ENCODE measurements at places on chromosomes 5 and 9.
A peak's percentile ranks its signal among the peaks of the same experiment; 100 is the strongest.

DNA sequence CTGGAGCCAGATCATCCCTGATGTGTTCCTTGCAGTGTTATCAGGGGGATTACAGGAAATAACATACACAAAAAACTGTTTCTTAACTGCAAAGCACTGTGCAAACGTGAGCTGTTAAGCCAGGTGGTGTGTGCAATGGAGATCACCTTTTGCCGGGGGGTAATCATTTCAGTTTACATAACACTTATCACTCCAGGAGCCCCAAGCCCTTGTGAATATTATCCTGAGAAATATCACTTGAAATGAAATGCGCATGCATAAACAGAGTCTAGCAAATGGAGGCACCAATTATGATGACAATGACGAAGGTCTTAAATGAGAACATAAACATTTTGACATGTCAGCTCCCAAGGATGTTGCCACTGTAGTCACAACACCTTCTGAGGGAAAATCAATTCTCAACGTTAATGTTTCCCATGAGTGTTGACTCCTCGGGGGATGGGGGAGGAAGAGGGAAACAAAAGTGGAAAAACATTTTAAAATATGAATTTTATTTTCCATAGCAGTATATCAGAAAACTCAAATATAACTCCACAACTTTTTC lies 54.5 kb upstream of the RAD23B start:
- no peak for DNase-seq

DNA sequence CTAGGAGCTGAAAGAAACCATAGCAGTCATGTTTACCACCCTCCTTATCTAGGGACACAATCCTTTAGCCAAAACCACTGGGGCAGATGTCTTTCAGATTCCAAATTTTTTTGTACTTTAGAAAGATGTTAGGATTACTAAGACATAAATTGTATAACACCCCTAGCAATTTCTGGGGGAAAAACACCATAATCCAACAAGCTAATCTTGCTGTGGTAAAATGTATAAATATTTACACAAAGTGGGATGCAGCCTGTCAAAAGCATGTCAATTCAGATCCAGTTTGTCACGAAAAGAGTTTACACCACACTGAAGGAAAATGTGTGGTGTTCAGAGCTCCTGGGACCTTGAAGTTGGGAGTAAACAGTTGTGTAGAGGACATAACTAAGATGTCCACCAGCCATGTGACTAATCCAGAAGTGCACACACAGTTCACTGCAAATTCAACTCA lies 274.3 kb downstream of the ADAMTSL1 start:
- no peak for DNase-seq

DNA sequence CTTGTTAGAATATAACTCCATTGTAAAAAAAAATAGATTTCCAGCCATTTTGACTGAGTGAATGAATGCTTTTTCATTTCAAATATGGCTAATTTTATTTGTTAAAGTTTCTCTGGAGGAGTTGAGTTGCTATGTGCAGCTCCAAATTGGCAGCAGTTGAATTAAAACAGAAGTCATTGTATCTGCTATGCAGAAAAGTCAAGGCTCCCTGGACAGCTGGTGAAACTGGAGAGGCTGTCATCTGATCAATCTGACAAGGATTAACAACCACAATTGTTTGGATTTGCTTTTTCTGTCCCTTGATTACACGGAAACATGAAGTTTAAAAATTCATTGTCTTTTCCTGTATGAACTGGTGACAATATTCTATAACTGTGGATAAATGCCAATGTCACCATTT lies 713.9 kb downstream of the EFNA5 start:
- DNase-seq: no peak

- no peak for DNase-seq
These were observed 24.7 kb downstream of the KLF9 start for GRCh38 chr9:70389621-70390266.

DNA sequence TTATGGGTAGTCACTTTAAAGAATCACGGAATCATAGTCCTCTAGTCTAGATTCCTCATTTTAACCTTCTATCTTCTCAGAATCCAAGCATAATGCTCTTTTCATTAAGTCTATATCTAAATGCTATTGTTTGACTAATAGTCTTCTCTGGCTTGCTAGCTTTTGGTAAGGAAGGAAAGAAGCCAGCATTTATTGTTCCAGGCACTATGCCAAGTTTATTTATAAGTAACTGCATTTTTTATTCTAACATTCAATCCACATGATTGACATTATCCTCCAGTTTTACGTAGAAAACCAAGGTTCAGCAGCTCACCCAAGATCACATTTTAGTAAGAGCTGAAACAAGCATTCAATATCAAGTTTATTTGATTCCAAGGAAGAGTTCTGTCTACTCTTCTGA lies 254.2 kb downstream of the SAXO1 start:
- DNase-seq: no peak

DNA sequence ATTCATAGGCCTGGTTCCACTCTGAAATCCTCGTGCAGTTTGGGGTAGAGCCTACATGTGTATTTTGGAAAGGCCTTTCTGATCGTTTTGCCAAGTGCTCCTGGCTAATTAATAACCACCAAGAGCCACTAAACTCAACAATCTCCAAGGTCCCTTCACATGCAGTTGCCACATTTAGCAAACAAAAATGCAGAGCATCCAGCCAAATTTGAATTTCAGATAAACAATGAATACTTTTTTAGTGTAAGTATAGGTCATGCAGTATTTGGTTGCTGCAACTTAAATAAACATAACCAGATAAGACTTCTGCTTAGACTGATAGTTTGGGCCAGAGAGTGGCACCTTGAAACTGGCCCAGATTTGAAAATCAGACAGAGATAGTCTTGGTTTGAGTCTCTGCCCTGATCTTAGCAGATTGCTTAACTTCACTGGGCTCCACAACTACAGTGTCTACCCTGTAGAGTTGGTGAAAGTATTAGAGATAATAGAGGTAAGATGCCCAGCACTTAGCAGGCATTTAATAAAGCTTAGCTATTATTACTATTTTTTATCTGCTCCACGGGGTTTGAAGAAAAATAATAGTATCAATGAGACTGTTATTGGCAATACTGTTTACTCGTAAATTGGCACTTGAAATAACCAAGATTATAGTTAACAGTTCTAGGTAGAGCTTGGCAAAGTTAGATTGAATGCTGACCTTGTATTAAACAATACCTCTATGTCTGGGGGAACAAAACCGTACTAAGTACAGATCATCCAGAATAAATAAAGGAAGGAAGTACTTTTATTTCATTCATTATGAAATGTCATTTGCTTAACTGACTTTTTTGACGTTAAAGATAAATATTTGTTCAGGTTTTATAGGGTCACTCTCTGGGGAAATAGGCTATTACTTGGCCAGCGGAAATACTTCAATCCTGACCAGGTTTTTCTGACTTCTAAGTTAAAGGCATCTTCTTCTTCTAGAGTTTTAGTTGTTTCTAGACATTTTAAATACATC lies 274.8 kb downstream of the DOCK8 start:
- DNase-seq: no peak

GRCh38 chr9:38680837-38681445 lies 39.0 kb downstream of the FAM240B start:
- no peak for DNase-seq

DNA sequence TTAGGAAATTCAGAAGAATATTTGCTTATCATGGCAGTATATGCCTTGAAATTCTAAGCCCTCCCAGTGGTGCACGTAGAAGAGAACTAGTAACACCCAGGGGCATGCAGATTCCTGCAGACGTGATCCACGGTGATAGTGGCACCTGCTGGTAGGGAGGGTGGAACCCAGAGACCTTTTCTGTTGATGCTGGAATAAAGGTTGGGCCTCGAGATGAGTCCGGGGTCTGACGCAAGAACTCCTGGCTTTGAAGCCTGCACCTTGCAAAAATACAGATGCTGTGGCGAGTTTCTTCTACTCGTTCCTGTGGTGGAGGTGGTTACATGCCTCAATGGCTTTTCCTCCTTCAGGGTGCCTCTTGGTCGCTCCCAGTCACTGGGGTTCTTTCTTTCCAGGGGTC lies 39.5 kb upstream of the PHF2 start:
- no peak for DNase-seq

- no peak for DNase-seq
These were observed 23.9 kb downstream of the ISOC1 start for GRCh38 chr5:129118405-129118804.

DNA sequence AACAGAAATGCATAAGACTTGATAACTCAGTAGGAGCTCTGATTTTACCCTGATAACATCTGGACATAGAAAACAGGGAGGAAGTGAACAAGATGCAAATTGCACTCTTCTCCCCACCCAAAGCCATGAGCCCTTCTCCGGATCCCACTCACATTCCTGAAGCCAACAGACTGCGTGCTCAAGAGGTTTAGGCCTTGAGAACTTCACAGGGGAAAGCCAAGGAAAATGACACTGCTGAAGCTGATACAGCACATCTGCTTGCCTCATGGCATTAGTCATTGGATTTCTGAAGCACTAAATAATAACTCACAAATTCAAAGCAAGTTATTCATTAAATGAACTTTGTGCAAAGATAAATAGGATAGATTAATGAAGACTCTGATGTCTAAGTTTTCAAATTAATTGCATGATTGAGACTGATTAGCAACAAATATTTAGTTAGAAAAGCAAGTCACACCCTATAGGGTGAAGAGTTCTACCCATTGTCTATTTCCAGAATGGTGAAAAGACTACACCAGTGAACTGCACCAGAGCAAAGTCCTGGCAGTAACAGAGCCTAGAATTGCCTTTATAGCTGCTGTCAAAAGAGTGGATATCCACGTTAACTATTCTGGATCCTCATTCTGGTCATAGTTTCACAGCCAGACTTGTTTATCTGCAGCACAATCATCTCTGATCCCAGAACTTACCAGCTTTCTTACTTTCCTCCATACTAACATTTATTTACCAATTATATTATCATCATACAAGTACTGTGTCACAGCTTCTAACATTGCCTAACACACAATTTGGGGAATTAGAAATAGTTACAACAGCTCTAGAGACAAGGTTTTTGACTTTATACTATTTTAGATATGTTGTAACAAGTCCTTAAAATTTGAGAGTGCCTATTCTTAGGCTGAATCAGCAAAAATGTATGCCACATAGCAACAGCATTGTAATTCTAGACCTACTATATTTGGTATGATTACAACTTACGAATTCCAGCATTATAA lies 432.1 kb upstream of the RGMB start:
- no peak for DNase-seq

DNA sequence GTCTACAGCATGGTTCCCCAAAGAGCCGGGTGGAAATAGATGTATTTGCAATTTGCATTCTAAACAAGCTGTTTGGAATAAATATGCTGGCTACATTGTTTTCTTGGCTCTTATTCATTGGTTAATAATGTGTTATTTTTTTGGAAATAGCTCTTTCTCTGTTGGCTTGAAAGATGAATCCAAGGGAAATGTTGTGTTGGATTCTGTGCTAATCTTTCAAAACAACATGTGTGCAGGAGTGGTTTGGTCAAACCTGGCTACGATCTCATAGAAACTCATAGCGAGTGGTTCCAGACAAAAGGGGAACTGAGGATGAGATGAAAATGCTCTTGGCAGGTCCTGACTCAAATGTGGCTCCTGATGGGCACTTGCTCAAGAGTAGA lies 63.7 kb upstream of the CXCL14 start:
- DNase-seq: no peak

- DNase-seq: peak; percentile 28
These were observed 7.5 kb downstream of the ADAMTS13 start for GRCh38 chr9:133429641-133430161.

GRCh38 chr5:149782895-149783586 lies 52.9 kb downstream of the PPARGC1B start:
- DNase-seq: no peak

GRCh38 chr9:14693251-14693861 lies at the start of gene ZDHHC21:
Gene ZDHHC21, minus strand, starts transcription at chr9:14693432. Its CDS starts 19,092 bp downstream, at chr9:14674340.
- DNase-seq: peak; percentile 71

DNA sequence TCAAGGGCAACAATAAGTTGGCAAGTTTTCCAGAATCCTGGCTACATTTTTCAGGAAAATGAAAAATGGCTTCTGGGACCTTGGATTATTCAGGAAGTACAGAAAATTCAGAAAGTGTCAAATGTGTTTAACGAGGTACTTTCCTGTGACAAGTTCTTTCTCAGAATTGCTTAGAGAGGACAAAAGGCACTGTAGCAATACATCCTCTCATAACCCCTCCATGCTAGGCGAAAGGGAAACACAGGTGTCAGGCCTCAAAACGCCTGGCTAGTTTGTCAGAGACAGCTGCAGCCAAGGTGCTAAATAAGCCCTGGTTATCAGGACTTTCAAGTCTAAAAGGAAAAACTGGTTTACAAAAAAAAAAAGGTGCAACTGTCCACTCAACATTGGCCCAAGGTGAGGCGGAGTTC lies 115.2 kb downstream of the GNAQ start:
- DNase-seq: no peak

DNA sequence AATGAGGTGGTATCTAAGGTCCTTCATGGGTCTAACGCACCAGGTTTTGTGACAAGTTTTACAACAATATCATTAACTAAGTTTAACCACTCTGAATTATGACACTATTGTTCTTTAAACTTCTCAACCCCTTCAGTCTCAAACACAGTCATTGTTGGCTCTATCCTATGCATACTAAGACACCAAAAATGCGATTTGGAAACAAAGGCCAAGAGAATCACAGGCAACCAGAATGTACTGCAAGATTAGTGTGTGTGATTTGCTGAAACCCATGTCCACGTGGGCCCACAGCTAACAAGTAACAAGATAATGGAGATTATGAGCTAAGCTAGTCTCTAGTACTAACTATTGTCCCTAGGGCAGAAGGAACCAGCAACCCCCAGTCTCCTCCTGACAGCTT lies 142.2 kb upstream of the RANBP3L start:
- DNase-seq: no peak

- no peak for DNase-seq
These were observed 77.1 kb upstream of the IQGAP2 start for GRCh38 chr5:76325876-76326491.

DNA sequence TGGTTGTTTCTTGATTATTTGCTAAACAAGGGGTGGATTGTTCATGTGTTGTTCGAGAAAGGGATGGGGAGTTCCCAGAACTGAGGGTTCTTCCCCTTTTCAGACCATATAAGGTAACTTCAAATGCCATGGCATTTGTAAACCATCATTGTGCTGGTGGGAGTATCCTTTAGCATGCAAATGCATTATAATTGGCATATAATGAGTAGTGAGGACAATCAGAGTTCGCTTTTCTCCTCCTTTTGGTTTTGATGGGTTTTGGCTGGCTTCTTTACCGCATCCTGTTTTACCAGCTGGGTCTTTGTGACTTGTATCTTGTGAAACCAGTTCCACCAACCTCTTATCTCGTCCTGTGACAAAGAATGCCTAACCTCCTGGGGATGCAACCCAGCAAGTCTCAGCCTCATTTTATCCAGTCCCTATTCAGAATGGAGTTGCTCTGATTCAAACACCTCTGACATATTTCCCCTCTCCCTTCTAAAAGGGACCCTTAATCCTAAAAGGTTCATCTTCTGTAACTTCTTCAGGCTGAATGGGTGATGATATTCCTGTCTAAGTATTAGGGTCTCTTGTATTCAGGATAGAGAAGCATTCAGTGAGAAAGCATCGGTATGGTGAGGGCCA lies 8.7 kb upstream of the FBN2 start:
- no peak for DNase-seq

DNA sequence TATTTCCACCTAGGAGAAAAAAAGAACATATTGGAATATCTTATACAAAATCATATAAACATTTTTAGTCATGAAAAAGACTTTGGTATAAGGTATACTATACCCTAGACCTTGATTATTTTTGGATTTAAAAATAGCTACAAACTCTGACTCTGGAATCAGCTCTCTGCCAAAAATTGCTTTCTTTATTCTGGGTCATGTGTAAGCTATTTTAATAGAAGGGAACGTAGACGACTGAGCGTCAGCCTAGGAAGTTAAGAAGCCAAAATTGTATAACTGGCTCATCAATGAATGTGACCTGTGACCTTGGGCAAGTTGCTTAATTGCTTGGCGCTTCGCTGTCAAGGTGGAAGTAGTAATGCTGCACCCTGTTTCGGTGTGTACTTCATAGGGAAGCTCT lies 157.1 kb downstream of the PARP8 start:
- DNase-seq: no peak

Measured in stimulated activated CD4-positive, alpha-beta T cell treated with anti-CD3 and anti-CD28 coated beads, Interleukin-2, amount 100 ng/mL, for 24 hours (primary cell).